Dorsolateral prefrontal cortex (tissue), 122 donors: ENCODE measurements at places on chromosomes 16 and 17.
A peak's percentile ranks its signal among the peaks of the same experiment; 100 is the strongest.

DNA sequence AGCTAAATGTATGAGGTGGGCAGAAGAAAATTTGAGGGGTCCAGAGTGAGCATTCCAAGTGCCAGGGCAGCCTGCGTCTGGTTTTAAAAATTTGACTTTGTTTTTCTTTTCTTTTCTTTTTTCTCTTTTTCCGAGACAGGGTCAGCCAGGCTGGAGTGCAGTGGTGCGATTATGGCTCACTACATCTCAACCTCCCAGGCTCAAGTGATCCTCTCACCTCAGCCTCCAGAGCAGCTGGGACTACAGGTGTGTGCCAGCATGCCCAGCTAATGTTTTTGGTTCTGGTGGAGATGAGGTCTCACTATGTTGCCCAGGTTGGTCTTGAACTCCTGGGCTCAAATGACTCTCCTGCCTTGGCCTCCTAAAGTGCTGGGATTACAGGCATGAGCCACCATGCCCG lies 15.6 kb downstream of the SMPD3 start:
- no peak for DNase-seq

DNA sequence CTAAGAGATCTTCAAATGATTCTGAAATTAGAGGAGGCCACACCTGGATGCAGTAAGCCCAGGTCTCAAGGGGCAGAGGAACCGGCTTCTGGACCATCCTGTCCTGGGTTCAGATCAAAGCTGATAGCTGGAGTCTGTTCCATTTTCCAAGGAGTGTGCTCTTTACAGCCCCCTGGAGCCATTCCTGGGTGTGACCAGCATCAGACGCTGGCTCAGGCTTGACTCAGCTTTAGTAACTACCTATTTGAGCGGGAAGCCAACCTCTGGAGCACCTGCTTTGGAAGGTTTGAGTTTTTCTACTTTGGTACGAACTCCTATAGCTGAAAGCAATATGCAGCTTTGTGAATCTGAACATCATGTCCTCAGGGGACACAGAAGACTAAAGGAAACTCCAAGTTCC lies 12.9 kb upstream of the BBS2 start:
- DNase-seq, result no peak

DNA sequence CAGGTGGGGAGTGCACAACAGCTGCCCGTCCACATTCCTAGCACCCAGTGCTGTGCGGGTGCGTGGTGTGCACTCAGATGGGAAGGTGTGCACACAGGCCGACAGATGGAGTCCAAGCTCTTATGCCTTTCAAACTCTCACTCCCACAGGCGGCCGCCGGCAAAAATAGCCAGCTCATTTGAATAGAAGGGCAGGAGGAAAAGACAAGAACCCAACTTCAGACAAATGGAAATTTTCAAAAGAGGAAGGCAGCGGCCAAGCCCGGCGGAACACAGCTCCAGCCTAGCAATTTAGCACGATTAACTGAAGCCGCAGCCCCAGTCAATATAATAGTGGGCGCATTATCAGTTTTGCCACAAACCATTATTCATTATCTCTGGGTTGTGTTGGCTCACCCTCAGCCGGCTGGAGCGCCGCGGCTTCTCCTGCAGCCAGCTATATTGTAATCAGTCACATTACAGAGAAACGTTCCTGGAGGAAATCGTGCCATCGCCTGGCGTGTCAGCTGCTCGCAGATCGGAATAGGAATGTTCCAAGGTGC lies 103.9 kb upstream of the SEC14L1 start:
- DNase-seq, result peak; percentile 80

DNA sequence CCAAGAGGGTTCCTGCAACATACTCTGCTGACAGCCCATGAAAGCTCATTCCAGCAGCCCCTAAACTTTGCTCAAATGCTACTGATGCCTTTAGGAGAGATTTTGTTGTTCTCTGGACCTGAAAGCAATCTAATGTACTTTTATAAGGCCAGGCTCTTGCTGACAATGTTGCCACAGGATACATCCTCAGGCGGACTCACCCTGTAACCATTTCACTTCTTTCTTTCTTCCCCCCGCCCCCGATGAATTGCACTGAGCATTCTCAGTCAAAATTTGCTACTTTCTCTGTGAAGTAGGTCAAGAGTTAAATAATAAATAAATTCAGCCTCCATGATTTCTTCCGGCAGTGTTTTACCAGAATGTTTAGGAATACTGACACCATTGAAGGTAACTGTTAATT lies 1.5 kb downstream of the GAS7 start:
- DNase-seq, result no peak

DNA sequence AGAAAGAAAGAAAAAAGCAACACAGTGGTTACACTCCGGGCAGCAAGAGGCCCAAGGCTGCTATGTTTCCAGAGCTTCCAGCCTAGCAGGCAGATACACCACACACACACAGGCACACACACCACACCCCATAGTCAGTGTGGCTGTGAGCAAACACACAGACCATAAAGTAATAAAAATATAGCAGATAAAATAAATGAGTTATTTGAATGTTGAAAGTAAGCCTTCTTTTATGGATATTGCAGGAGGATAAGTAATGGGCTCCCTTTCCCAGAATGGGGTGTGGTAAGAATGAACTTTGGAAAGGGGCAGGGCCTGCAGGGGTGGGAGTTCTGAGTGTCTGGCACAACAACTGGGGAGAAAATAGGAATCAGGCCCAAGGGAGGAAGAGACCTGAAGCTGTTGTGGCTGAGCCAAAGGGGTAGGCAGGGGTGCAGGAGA lies 4.8 kb upstream of the CDK5RAP3 start:
- DNase-seq, result no peak

DNA sequence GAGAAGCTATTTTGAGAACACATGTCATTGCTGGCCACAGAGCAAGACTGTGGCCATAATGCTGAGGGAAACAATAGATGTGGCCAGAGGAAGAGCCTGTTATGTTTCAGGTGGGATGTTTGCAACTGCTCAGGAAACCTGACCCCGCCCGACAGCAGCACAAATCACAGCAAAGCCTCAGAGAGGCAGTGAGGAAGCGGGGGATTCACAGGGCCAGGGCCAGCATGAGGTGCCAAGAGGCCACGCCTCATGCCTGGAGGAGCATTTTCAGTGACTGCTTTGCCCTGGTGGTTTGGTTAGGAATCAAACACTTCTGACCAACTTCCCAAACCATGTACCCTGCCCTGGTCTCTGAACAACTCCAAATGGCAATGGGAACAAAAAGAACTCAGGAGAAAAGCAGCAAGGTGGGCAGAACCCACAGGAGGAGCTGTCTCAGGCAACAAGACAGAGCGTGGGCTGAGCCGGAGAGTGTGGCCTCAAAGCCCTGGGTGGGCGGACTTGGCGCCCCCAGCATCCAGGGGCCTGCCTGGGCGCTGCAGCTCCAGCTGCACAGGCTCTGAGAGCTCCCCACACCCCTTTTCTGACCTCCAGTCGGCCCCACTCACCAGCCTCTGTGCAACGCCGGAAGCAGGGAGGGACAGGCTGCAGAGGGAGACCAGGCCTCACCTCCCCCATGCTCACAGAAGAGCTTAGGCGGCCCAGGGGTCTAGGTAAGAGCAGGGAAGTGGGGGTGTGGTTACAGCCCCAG lies 20.6 kb downstream of the HIC1 start:
- no peak for DNase-seq

- no peak for DNase-seq
These were observed 65.3 kb downstream of the SPECC1 start for GRCh38 chr17:20074489-20074888.

GRCh38 chr16:2585651-2586081 lies 47.8 kb downstream of the PDPK1 start:
- DNase-seq, result no peak

DNA sequence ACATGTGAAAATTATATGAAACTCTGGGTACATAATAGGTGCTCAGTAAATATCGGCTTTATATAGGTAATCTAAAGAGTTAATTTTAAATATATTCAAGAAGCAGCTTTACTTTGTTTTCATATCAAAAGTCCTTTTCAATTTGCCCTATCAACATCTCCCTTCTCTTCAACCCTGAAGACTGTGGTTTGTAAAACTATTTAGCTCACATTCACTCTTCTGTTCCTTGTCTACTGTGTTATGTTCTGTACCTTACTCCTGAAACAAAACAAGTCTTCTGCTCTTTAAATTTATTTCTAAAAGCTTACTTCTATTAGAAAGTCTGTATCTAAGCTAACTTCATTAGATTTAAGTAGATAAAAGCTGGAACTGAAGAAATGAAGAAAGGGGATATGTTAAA lies 301.7 kb upstream of the PMFBP1 start:
- DNase-seq, result no peak

DNA sequence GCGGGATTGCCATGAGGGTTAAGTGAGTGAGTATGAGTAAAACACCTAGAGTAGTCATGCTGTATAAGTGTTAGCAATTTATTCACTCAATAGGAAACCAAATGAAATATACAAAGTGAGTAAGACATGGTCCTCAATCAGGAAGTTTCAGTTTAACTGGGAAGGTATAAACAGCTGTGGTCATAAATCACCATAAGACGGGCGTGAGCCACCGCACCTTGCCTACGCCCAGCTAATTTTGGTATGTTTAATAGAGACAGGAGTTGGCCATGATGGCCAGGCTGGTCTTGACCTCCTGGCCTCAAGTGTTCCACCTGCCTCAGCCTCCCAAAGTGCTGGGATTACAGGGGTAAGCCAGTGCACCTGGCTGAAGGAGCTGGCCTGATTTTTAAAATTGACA lies 27.0 kb downstream of the RNF135 start:
- DNase-seq, result no peak

DNA sequence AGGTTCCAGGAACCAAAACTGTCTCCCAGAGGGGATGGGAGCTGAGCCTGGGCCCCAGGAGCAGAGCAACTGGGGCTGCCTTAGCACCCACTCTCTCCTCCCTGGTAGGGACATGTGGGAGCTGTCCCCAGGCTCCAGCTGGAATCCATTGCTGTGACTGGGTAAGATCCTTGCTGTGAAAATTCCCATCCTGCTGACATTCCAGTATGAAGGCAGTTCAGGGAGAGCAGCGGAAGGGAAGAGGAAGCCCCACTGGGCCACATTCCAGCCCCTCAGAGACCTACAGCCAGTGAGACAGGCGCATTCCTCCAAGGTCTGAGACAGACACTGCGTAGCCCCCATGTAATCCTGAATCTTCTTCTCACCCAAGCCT lies 24.2 kb downstream of the MYO18A start:
- DNase-seq, result no peak

DNA sequence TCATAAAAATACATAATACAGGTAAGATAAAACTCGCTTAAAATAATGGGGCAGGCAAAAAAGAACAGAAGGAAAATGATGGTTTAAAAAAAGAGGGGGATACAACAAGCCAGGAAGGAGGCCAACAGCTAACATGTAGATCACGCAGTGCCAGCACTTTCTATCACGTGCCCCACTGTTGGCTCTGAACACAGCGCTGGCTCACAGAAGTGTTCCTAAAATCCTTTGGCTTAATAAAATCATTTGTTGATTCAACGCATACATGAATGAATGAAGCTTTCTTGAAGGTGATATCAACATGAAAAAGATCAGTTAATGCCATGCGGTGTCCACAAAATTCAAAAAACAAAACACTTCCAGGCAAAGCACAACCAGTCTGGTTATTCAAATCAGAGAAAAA lies 8.5 kb downstream of the ITGAE start:
- peak; percentile 72 for DNase-seq

GRCh38 chr17:57281887-57282286 lies 25.6 kb downstream of the MSI2 start:
- no peak for DNase-seq

DNA sequence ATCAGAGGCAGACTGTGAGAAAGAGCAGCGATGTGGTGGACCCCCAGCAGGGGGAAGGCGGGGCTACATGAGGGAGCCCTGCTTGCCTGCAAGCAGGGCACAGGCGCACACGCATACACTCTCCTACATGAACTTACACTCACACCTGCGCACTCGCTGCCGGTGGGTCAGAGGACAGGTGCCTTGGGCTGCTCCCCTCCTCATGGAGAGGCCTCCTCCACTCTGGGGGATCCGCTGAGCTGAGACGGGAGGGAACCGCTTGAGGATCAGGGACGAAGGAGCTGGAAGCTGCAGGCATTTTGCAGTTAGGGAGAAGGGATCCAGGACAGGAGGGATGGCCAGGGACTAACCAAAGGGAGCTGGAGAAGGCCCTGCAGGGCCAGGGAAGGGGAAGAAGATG lies 14.2 kb downstream of the OSBPL7 start:
- DNase-seq, result no peak

GRCh38 chr16:20613481-20614185 lies 37.5 kb upstream of the ACSM2B start:
- no peak for DNase-seq

GRCh38 chr16:10016752-10017151 lies 165.5 kb downstream of the GRIN2A start:
- DNase-seq, result no peak

DNA sequence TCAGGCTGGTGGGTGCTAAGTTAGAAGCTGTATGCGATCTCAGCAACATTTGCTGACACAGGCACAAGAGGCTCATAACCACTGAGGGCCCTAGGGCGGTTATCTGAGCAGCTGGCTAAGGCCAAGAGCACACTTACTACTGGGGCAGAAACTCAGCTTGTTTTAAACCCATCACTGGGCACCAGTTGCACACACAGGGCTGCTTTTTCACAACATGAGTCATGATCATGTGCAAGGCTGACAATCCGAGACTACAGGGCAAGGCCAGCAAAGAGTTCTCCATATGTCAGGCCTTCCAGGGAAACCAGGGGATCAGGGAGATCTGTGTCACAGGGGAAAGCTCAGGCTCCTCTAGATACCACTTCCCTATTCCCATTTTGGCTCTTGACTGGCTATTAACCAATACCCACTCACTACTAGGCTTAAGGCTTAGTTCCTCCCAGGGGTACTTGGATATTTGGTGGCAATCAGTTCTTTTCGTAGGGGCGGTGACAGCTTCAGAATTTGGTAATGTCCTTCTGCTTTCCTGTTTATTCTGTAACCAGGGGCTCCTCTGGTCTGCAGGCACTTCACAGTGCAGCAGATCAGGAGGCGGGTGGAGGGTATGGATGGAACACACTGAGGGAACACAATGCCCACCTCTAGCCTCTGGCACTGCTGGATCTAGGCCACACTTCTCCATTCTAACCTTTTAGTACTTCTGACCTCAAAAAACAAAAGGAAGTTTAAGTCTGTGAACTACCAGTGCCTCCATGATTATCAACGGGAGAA lies 44.9 kb upstream of the ERN1 start:
- no peak for DNase-seq

DNA sequence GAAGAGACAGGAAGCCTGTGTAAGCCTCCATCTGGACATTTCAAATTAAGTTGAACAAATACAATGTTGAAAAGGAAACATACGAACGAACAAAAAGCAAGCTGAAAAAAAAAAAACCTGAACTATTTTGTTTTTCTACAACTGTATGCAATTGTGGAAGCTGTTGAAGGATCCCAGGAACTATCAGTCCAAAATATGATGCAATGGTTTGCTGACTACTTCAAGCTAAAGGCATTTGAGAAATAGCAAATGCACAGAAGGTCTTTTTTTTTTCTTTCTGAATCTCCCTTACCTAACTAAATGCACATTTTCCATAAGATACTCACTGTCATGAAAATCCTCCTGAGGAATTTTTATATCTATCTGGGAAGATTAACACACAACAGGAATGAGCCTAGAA lies 40.2 kb downstream of the MAF start:
- DNase-seq, result no peak

- no peak for DNase-seq
These were observed 7.8 kb upstream of the PDP2 start for GRCh38 chr16:66872559-66872942.
